Activated naive CD4-positive, alpha-beta T cell treated with anti-CD3 and anti-CD28 coated beads, Interleukin-2, amount 50 U/mL, for 72 hours (primary cell): ENCODE measurements at places on chromosomes 5 and 9. TPM values are rescaled to one million over a fixed set of nuclear protein-coding genes. Genes with fewer than 3 reads are reported as not detected.

DNA sequence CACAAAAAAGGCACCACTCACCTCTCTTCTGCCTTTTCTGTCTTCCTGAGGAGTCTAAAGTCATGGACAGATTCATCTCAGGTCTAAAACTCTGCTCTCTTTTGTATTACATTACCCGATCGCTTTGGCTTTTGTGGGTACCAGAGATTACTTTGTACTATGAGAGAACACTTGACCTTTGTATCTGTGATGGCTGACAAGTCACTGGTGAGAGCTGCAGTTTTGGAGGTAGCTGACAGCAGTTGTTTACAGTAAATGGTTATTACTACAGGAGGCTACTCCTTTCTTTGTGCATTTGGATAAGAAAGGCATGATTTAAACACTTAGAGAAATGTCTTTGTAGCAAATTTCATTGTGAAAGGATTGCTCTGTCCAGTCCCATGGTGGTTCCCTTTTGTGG, 307.3 kb downstream of the FBXL17 start:
- DNase-seq = no peak

GRCh38 chr9:36091026-36091953, 45.2 kb upstream of the GLIPR2 start:
- no peak for DNase-seq

- no peak for DNase-seq
Measured at GRCh38 chr9:8348756-8349155, 549.2 kb upstream of the DMAC1 start.

DNA sequence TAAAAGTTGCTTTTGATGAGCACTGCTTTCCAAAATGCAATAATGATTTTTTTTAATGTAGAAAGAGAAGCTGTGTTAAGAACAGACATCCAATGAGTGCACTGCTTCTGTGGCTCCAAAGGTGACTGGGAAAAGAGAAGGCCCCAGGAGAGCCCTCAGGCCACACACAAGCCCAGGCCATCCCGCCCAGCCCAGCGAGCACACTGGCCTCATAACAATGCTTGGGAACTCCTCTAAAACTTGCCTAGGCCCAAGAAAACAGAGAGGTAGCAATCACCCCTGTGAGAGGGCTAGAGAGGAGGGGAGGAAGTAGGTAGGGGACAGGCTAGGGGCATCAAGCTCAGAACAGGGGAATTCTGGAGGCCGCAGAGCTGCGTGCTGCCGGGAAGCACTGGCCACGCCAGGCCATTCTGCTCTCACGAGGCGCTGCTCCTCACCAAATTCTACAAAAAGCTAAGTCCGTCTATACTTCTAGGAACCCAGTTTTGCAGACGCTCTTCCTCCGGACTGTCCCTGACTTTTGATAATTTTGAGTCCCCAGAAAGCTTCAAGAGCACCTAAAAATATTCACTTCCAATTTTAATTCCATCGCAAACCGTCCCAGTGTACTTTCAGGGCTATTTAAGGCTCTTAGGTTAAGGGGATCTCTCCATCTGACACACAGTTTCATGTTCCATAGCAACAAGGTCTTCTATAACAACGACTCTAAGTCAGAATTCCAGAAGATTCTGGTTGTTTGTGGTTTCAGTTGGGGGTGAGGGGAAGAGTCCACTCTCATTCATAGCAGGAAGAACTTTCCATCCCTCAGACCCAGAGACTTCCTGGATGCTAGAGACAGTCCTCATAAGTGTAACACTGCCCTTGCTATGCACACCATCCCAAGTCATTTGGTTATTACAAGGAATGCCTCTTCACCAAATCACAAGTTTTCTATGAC, 51.0 kb downstream of the HABP4 start:
- no peak for DNase-seq

DNA sequence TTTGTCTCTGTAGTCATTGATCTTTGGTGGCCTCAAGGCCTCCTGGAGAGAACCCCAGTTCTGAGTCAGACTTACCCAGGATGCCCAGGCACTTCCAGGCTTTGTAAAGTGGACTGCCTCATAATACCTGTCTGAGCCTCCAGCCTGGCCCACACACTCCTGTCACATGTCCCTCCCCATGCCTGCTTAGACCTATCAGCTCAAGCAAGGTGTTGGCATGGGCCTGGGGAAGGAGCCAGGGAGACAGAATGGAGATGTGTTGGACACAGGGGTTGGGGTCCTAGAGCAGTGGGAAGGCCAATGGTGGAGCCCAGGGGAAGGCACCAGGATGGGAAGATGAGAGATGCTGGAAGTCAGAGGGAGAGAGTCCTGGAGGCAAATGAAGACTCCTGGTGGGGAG, 136.2 kb downstream of the CFAP90 start:
- no peak for DNase-seq

DNA sequence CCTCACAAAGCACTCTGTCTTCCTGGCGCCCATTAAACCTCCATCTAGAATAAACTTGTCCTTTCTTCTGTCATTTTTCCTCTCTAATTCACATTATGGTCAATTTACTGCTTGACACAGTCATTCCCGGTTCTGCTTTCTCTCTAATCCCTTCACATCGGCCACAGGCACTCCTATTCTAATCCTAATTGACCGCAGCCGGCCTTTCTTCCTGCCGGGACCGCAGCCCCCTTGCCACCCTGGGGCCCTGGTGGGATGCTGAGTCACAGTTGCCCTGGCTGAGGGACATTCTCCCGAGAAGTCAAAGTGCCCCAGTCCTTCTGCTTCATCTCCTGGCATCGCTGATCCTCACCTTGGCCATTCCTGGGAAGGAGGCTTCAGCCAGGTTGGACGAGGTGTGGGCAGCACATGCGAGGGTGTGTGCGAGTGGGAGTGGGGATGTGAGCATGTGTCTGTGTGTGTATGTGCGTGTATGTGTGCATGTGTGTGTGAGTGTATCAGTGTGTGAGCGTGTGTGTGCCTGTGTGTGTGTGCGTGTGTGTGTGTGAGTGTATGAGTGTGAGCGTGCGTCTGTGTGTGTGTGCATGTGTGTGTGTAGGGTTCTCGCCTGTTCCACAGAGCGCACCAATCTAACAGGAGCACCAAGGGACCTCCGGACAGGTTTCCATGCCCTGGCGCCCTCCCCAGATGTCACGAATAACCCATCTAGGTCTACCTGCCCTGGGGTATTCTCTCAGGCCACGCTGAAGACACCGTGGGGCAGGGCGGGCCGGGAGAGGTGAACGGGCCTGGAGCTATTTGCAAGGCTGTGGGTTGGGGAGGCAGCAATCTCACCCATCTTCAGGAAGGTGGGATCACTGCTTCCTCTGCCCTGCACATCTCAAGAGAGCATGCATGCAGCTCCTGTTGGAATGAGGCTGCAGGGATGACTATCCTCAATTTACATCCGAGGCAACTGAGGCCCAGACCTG, 191.2 kb downstream of the PAX5 start:
- DNase-seq = no peak

- no peak for DNase-seq
Measured at GRCh38 chr9:119898316-119898715, 529.1 kb upstream of the BRINP1 start.

- no peak for DNase-seq
Measured at GRCh38 chr5:159345336-159345735, 15.0 kb upstream of the IL12B start.

DNA sequence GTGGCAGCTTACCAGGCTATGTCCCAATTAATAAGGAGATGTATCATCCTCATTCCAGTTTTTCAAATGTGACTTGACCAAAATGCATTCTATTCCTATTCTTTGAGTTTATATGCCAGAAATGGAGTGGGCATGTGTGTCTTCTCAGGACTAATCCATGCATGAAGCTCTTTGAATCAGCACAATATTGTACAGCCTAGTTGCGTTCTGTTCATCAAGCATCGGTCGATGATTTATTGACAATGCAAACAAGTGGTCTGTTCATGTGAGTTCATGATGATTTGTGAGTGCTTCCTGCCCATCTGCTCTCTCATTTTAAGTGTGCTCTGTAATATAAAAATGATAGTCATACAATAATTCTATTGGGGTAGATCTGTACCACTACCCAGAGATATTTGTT, 48.3 kb downstream of the PALM2AKAP2 start:
- DNase-seq = no peak

DNA sequence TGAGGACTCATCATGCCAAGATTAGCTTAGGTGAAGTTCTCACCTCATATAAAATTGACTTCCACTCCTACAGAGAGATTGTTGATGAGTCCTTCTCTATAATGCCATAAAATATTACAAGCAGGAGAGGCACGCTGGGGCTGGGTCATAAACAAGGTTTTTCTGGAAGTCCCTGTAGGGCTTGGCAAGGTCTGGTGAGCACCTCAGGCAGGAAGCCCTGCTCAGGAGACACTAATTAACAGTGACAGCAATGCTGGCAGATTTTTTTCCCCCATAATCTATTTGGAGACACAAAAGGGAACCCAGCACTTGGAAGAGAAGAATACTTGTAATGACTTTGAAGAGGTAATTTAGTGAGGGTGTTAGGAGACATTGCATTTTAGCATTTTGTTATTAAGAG, 118.7 kb downstream of the DIRAS2 start:
- no peak for DNase-seq

DNA sequence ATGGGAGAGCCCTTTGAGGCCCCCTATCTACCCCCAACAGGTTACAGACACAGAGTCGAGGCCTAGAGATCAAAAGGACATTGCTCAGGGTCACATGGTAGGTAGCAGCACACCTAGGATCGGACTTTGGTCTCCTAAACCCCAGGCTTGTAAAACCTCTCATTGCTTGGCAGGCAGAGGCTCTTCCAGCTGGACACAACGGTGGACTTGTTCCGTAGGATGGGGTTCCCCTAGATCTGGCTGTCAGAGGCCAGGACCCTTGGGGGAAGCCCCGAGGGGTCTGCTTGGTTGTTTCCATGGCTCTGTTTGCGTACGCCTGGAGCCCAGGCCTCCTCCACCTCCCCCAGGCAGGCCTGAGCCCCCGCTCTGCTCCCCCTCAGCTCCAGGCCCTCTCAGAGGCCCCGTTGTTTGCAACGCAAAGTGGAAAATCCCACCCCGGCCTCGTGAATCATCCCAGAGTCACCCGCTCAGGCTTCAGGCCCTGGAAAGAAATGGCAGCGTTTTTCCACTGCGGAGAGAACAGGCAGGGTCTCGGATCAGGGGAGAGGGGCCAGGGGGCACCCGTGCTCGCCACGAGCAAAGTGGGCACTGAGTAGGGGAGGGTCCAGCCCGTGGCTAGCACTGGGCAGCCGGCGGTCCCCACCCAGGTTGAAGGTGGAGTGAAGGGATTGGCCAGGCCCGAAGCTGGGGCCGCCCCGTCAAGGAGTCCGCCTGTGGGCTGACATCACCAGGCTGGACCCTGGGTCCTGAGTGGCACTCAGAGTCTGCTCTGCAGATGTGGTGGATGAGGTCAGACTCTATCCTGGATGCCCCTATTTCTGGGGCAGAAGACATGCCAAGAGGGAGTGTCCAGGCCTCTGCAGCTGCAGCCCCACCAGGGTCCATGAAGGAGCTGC, 19.8 kb downstream of the COL27A1 start:
- no peak for DNase-seq

The HDHD3 gene
- 23.2 TPM for total RNA-seq

The GLRA1 gene
- total RNA-seq = not detected
